ENCODE measurements at places on chromosomes 3 and 15. TPM values are rescaled to one million over a fixed set of nuclear protein-coding genes. Genes with fewer than 3 reads are reported as not detected.

GRCh38 chr3:66744986-66745385 is 244.2 kb upstream of the LRIG1 start:
- no peak for DNase-seq

GRCh38 chr3:74447221-74447620 is 167.2 kb downstream of the CNTN3 start:
- DNase-seq = no peak

GRCh38 chr15:73442968-73443367 is at the start of gene REC114:
Gene REC114 (plus strand): TSS chr15:73443164. CDS start chr15:73443186, 22 bp downstream.
- no peak for DNase-seq

DNA sequence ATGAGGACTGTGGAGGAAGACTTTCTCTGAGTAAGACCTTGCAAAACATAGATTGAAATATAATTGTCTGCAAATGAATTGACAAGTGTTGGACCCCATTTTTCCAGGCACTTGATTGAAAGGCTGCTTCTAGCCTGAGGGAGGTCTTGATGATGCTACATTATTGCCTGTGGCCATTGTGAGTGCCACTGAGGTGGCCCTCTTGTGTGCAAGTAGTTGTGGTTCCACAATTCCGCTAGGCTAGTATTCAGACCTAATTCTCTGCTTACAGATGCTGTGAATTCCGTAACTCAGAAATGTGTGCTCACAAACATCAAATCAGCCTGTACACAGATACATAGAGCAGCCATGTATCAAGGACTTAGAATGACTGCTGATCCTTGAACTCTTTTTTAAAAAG is 34.7 kb downstream of the FNDC3B start:
- DNase-seq = no peak

- no peak for DNase-seq
These were observed 356.0 kb upstream of the RBMS3 start for GRCh38 chr3:28924744-28925360.

GRCh38 chr3:124043023-124043422 is 51.1 kb upstream of the ROPN1 start:
- DNase-seq = no peak

GRCh38 chr3:10950476-10951294 is 41.9 kb upstream of the SLC6A1 start:
- peak; percentile 84 for DNase-seq

DNA sequence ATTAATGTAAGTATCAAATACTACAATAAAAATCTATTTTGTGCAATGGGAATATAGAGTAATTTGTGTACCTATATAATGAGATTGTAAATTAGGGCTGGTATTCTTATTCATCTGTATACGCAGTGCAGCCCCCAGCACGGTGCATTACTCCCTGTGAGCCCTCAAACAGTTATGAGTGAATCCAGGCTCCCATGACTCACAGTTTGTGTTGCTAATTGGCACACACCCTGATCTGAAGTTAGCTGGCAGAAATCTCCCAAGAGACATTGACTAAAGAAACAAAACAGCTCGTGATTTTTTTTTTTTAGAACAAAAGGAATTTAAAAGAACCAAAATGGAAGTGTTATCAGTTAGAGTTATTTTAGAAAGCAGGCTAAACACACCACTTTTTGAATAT is 15.7 kb downstream of the GK5 start:
- DNase-seq = peak; percentile 67

DNA sequence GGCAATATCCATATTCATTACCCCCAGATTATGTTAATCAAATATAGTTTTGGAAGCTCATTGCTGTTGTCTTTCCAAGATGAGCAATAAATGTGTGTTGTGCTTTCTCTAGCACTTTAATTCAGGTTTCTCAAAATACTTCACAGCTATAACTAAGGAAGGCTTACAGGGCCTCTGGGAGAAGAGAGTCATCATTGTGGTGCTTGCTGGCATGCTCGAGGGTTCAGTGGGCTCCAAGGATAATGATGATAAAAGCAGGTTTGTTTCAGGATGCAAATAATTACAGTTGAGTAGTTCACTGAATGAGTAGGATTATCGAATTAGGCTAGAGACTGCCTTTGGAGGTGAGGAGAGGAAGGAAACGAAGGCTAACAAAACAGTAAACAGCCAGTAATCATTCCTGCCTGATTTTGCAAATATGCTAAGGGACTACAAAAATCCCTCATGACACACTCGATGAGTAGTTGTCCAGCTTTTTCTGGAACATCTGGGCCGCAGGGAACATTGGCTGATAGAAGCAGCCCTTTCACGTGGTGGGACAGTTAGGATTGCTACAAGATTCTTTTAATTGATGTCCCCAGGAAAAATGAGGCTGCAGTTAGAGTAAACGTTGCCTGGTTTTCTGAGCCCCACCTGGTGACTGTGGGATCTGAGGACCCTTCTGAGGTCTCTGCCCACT is 54.1 kb downstream of the SLC7A14 start:
- DNase-seq = peak; percentile 7

- peak; percentile 54 for DNase-seq
These were observed 788.7 kb downstream of the OTOL1 start for GRCh38 chr3:162285259-162285658.

DNA sequence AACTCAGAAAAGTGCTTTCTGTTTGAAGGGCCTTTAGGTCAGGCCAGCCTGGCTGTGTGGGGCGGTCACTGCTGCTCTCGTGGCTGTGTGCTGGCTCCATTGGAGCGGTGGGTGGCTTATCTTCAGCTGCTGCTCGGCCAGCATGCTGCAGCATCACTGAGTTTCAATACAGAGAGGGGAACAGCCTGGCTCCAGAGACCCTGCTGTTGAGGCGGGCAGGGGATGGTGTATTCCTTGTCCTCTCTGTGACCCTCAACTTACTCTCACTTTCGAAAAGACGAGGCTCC is 248.5 kb upstream of the ONECUT1 start:
- no peak for DNase-seq

DNA sequence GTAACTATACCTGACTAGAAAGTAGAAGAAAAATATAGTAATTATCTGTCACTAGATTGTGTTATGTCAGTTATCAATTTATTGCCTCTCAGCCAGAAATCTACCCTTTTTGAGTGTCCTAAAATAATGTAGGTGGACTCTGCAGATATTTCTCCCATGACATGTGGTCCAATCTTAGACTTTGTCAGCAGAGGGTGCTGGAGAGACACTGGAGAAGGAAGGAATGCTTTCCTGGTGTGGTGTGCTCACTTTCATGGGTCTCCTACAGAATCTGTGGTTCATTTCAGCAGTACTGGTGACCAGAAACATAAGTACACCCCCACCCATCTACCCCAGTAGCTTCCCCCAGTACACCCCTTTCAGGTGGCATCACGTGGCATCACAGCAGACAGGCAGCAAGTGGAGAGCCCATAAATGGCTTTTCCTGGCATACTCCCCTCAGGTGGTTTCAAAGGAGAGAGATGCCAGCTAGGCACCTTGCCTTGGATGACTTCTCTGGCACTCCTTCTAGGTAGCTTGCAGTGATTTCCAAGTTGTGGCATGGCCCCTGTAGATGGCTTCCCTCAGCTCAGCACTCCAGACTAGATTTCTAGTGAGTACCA is 114.7 kb downstream of the GADL1 start:
- no peak for DNase-seq

DNA sequence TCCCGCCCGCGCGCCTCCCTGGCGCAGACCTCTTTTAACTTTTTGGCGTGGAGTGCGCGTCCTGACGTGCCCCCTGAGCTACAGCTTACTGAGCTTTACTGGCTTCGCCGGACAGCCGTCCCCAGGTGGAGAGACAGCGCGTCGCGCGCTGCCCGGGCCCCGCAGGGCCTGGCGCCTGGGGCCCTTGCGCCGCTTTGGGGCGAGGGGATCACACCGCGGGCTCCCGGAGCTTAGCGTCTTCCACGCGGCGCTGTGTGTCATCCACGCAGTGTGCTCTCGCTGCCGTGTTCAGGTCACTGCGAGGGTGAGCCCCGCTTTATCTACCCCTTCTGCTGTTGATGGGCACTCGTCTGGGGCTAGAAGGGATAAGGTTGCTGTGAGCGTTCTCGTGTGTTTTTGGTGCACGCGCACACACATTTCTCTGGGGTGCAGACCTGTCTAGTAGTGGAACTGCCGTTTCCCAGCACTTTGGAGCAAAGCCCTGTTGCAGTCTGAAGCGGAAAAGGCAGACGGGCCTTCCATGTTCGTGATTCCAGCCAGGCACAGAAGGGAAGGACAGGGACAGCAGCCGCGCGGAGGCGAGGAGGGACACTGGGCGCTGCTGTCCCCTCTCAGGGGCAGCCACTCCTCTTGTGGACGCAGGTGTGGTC is 33.1 kb upstream of the ALDH1L1 start:
- DNase-seq = peak; percentile 63

DNA sequence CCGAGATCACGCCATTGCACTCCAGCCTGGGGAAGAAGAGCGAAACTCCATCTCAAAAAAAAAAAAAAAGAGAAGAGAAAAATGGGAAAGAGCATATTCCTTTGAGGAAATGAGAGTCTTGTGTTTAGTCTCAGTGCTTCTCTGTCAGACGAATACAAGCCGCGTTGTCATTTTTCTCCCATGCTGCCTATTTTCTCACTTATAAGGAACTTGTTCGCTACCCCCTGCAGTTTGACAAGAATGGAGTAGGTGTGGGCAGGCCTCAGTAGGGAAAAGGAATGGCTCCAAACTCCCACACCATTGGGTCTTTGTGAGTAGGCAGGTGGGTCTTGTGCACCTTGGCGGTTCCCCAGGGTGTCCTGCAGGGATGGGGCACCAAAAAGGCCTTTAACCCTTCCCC is 6.5 kb downstream of the GPR160 start:
- no peak for DNase-seq

DNA sequence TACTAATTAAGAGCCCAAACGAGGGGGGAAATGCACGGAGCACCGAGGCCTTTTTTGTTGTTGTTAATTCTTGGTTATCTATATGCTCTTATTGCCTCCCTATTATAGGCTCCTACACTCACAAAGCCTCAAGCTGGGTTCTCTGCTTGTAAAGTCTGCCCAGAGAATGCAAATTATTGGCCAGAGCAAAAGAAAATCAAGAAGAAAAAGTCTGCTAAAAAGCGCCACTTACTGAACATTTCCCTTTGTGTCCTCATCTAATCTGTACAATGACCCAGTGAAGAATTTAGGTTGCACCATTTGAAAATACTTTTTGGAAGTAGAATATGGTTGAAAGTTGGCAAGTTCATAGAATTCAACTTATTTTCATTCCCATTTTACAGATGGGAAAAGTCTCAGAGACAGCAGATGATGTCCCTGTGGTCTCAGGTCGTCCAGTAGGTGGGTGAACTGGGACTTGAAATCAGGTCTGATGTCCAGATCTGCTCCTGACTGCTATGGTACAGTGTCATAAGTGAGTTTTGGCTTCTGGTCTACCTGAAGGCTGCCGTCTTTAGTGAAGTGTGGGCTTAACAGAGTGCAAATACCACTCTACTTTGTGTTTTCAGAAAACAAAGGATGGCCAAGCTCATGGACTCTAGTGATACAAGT is 1.1 kb upstream of the TNFAIP8L3 start:
- DNase-seq = no peak

DNA sequence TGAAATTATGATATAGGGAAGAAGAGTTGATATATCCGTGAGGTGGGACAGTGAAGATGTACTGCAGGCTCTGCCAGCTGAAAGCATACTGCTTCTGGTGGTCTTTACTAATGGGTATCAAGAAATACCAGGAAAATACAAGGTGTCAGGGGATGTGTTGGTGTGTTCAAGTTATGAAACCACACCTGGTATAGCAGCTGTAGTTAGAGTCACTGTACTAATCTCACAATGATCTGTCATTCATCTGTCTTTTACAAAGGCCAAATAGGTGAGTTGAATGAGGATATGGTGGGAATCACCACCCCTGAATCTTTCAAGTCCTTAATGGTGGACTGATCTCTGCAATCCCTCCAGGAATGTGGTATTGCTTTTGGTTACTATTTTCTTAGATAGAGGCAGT is 152.7 kb downstream of the NFKBIZ start:
- no peak for DNase-seq

GRCh38 chr15:91345736-91346135 is 245.7 kb downstream of the SV2B start:
- no peak for DNase-seq

GRCh38 chr3:72990701-72991395 is 5.8 kb upstream of the PPP4R2 start:
- DNase-seq = no peak

- DNase-seq = no peak
These were observed 301.8 kb upstream of the SEMA6D start for GRCh38 chr15:47415539-47415971.

GRCh38 chr3:45325676-45326075 is 62.7 kb upstream of the LARS2 start:
- DNase-seq = no peak

GRCh38 chr3:8887435-8888300 is 75.6 kb downstream of the RAD18 start:
- DNase-seq = no peak

DNA sequence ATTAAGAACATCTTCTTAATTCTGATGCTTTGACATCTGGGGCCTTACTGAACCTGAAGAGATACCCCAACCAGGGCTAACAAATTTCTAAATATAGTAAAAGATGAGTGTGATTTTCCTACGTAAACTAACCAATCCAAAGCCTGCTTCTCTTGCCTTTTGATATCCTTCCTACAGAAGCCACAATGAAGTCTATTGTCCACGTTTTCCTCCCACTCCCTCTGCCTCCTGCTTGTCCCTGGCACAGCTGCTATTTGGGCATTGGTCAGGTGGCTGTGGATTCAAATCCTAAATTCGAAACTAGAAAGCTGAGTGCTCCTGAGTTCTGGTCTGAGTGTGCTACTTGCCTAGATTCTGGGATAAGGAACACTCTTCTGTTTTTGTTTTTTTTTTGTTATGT is 17.4 kb upstream of the MKRN3 start:
- no peak for DNase-seq

DNA sequence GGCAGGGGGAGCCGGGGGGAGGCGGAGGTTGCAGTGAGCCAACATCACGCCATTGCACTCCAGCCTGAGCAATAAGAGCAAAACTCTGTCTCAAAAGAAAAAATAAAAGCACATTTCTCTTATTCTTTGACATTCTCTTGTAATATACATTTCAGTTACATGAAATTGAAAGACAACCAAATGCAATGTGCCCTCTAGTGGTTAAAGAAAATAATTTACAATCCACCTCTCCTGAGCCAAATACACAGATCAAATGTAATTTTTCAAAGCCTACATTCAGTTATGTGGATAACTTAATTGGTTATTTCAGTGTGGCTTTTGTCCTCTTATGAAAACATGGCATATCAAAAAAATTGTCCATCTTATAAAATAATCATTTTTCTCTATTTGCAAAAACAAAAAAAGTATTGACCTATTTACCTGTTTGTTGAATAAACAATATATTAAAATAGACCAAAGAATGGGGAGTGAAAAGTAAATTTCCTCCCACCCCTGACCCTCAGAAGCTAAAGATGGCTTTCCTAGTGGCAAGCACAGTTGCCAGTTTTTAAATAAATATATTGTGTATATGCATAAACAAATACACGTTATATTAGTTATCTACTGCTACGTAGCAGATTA is 14.2 kb upstream of the U2SURP start:
- peak; percentile 77 for DNase-seq

The TM4SF1 gene
- polyA plus RNA-seq = 41.2 TPM

The SSUH2 gene
- not detected for polyA plus RNA-seq

The CCR9 gene
- polyA plus RNA-seq = 0.25 TPM

The SPATA12 gene
- polyA plus RNA-seq = not detected

The TGM5 gene
- polyA plus RNA-seq = not detected

The CELSR3 gene
- 23.1 TPM for polyA plus RNA-seq

The DLL4 gene
- 6.8 TPM for polyA plus RNA-seq

The TPRG1 gene
- polyA plus RNA-seq = not detected

The TYRO3 gene
- 72.1 TPM for polyA plus RNA-seq

The ITPKA gene
- 17.4 TPM for polyA plus RNA-seq

The GRIP2 gene
- 0.54 TPM for polyA plus RNA-seq

The SMCO1 gene
- polyA plus RNA-seq = not detected

The LDHAL6B gene
- not detected for polyA plus RNA-seq
